NCI-H2171 (cell line): ENCODE measurements at places on chromosomes 16 and 17.
A peak's percentile ranks its signal among the peaks of the same experiment; 100 is the strongest.

- DNase-seq = peak; percentile 67
Observed at GRCh38 chr17:64081802-64082799, 47.8 kb downstream of the ERN1 start.

DNA sequence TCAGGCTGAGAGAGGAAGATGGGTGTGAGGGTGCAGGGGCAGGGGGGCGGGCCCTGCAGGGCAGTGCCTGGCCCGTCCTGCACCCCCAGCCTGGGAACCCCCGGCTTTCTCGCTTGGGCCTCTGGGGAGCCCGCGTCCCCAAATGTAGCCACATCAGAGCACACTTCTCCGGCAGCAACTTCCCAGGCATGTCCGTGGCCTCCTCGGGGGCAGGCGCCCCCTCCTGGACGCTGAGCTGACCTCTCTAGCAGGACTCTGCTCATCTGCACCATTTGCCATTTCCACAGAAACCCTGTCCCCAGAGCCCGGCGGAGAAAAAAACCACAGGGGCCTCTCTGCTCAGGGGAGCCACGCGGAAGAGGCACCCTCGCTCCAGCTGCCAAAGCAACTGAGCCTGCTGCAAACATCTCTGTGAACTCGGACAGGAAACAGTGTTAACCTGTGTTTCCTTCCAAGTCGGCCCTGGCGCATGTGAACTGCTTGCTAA is 63.4 kb downstream of the KLHDC4 start:
- no peak for DNase-seq

DNA sequence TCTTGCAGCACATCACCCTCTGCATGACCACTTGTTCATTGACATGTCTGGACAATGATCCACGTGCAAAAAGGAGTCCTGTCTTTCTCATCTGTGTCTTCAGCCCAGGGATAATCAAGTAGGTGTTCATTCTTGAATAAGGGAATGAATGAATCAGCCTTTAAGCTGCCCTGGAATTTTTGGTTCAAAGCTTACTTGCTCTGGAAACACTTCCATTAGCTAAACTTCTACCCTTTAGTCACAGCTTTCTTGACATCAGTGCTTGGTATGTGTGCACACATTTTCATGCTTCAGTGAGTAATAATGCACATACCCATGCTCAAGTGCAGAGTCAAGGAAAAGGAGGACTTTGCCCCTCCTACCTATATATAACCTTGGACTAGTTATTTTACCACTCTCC is 103.0 kb upstream of the CDH13 start:
- DNase-seq = no peak

DNA sequence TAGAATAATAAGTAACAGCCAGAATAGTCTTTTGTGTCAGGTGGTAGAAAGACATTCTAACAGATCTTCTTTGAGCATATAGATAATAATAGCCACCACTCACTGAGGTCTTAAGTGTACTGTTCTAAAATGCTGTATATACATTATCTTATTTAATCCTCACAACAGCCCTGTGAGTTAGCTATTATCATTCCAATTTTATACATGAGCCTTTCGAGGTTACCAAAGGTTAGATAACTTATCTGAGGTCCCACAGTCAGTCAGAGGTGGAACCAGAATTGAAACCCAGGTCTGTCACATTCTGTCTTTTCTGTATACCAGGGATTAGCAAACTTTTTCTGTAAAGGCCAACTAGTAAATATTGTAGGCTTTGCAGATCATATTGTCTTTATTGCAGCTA is 23.2 kb downstream of the REXO5 start:
- DNase-seq = no peak
